ENCODE measurements at places on chromosomes 1 and 21. TPM values are rescaled to one million over a fixed set of nuclear protein-coding genes. Genes with fewer than 3 reads are reported as not detected.

GABRD gene
- total RNA-seq, result not detected

VPS72 gene
- total RNA-seq, result 72.0 TPM

HPDL gene
- 4.5 TPM for total RNA-seq

HPCAL4 gene
- 3.0 TPM for total RNA-seq

ITLN2 gene
- not detected for total RNA-seq
